Left ventricle myocardium inferior (tissue), 1 donor: ENCODE measurements at places on chromosomes 16 and 17.

- DNase-seq = no peak
These were observed 140.3 kb upstream of the TBX2 start for GRCh38 chr17:61259360-61259759.

- no peak for DNase-seq
These were observed 1.8 kb downstream of the PRSS22 start for GRCh38 chr16:2856061-2856670.

DNA sequence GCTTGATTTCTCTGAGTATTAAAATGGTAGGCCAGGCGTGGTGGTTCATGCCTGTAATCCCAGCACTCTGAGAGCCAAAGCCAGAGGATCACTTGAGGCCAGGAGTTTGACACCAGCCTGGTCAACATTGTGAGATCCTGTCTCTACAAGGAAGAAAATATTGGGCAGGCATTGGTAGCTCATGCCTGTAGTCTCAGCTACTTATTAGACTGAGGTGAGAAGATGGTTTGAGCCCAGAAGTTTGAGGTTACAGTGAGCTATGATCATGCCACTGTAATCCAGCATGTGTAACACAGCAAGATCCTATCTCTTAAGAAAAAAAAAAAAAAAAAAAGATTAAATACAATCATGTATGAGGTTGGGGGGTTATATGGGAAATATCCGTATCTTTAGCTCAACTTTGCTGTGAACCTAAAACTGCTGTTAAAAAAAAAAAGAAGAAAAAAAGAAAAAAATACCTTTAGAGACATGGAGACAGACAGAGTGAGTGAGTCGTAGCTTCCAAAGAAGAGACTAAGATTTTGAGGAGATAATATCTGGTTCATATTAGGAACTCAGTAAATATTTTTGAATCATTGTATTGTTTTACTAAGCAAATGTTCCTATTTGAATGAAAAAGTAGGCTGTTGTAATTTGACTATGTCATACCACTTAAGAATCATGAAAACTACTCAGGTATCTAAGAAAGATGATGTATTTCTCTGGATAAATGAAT, 325.7 kb upstream of the TBX2 start:
- no peak for DNase-seq

DNA sequence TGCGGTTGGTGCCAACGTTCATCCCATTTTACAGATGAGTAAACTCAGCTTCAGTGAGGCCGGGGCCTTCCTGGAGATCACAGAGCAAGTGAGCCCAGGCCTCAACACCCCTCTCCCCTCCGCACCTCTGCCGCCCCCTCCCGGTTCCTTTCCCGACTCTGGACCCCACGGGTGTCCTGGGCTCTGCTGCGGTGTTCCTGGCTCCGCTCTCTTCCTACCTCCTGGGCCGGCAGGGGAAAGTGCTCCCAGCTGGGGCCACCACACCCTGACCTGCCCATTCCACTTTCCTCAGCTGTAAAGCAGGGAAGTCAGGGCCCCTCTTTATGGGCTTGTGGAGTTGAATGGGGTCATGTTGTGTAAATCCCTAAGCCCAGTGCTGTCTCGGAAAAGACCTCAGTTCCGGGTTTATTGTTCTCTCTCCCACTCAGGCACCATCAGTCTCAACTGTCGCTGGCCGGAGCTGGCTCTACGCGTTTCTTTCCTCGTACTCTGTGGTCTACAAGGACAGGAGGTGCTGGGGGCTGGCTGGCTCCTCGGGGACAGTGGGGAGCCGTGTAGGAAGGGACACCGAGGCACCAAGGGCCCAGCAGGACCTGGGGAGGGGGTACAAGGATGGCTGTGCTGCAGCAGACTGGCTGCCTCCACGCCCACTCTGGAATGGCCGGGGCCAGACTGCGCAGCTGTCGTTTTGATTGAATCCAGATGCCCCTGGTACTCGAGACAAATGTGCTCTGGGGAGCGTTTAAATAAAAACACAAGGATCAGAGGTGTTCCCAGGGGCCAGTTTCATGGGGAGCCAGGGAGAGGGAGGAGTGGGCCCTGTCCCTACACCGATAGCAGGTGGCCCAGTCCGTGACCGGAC, 21.7 kb upstream of the ACSF3 start:
- DNase-seq = peak; percentile 31

DNA sequence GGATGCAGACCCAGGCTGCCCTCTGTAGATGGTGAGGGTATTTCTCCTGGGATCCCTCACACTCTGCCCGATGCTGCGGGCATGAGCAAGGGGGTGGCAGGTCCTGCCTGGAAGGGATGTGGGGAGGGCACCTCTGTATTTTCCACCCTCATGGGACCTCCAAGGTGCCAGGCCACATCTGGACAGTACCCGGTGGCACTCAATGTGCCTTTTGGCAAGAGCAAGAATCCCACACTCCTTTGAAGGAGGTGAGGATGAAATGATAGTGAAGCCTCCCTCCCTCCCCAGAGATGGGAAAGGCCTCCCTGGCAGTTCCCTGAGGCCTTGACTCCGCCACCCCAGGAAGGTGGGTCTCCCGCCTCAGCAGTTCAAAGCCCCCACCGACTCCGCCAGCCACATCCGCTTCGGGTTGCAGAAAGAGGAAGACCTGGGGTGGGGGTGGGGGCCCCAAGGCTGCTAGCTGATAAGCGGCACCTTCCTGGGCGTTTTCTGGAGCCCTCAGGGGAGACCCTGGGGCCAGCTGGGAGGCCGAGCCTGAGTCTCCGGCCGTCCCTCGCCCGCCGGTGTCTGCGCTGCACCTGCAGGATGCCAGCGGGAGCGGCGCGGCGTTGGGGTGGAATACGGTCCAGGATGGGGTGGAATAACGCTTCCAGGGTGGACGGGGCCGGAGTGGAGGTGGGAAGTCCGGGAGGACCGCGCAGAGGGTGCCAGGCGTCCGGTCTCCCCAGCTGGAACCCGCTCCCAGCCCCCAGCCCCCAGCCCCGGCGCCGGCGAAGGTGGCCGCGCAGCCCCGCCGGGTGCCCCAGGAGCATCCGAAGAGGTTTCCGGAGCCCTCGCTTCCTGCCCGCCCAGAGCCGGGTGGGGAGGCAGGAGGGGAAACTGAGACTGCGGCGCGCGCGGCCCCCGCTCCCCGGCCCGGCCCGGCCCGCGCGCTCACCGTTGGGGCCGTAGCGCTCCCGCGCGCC, 718 bp downstream of the ATP2A3 start:
- no peak for DNase-seq

GRCh38 chr17:54408731-54409130, 491.9 kb upstream of the TOM1L1 start:
- no peak for DNase-seq

DNA sequence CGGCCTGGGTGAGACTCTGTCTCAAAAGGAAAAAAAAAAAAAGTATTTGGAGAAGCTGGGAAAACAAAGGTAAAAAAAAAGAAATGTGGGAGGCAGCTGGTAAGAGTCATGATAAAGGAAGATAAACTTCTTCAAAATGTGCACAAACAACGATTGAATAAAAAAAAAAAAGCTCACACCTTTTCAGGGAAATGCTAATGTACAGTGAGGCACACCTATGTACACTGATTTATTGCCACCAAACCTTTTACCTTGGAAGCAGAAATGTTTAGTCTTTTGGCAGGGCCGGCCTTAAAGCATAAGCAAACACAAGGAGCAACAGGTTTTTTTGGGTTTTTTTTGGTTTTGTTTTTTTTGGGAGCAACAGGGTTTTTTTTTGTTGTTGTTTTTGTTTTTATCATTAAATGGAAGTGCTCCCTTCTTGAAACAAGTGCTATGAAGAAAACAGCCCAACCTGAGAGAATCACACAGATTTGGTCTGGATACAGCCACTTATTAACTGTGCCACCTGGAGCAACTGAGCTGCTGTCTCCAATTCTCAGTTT, 29.8 kb upstream of the KCNJ2 start:
- DNase-seq = no peak

GRCh38 chr17:8005357-8005756, 2.9 kb downstream of the GUCY2D start:
- no peak for DNase-seq

- DNase-seq = no peak
These were observed 1.2 kb downstream of the NFATC3 start for GRCh38 chr16:68086336-68086841.

DNA sequence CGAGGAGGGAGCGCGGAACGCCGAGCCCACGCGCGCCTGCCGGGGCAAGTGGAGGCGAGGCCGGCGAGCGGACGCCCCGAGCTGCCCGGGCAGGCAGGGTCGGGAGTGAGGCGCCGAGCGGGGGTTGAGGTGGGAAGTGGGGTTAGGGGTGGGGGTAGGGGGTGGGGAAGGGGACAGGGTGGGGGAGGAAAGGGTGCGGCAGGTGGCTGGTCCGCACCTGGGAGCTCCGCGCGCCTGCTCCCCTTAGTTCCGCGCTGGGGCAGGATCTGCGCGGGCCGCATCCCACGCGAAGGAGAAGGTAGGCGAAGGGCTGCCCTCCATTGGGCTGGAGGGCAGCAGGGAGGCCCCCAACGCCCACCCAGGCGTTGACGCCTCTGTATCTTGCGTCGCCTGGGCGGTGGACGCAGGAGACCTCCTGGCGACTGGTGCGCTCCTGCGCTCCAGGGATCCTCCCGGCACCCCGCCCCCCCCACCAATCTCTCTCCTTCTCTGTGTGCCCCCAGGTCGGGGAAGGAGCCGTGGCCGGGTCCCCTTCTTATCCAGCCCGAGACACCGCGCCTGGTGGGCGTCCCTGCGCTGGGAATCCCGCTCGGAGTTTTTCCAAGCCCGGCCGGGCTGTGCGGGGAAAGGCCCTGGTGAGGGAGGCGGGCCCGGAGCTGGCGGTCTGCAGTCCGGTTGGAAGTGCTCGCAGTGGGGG, 51.3 kb upstream of the AMZ2 start:
- no peak for DNase-seq

GRCh38 chr17:79968116-79968515, 67.6 kb downstream of the TBC1D16 start:
- no peak for DNase-seq

DNA sequence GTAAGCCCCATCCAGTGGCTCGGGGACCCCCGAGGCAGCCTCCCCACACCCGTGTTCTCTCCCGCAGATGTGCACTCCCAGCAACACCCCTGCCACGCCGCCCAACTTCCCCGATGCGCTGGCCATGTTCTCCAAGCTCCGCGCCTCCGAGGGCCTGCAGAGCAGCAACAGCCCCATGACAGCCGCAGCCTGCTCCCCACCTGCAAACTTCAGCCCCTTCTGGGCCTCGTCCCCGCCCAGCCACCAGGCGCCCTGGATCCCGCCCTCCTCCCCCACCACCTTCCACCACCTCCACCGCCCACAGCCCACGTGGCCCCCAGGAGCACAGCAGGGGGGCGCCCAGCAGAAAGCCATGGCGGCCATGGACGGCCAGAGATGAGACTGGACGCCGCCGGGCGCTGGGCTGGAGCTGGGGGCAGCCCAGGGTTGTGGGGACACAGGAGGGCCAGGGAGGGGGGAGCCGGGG, 5.0 kb downstream of the UBALD2 start:
- no peak for DNase-seq

DNA sequence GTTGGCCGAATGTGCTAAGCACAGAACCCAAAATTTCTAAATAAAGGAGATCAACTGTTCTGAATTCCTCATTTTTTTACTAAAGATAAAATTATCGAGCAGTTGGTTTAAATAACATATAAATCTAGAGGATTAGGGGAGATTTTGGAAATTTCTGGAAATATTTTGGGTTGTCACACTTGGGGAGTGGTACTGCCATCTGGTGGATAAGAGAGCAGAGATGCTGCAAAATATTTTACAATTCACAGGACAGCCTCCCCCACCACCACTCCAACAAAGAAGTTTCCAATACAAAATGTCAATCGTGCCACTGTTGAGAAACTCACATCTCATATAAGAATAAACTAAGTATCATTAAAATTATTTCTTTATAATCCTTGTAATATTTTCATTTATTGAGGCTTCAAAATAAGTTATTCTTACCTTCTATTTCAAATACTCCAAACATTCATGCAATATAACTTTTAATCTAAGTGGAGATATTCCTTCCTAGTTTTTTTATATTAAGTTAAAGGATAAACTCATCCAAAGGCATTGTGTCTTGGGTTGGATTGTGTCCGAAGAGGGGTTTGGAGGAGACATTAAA, 17.0 kb upstream of the ABCA8 start:
- no peak for DNase-seq

- peak; percentile 90 for DNase-seq
These were observed 1.2 kb downstream of the MMP2 start for GRCh38 chr16:55480228-55480655.
